ENCODE measurements at places on chromosomes 3 and 15. TPM values are rescaled to one million over a fixed set of nuclear protein-coding genes. Genes with fewer than 3 reads are reported as not detected.

The WDR93 gene
- not detected for total RNA-seq

The RTP1 gene
- not detected for total RNA-seq

- DNase-seq: no peak
Observed at GRCh38 chr3:189149203-189149602, 22.6 kb upstream of the TPRG1 start.

The AMIGO3 gene
- total RNA-seq: 2.3 TPM

The STRA6 gene
- total RNA-seq: 0.06 TPM

GRCh38 chr3:96213393-96213792 lies 601.0 kb upstream of the EPHA6 start:
- DNase-seq: no peak

- DNase-seq: peak; percentile 14
Observed at GRCh38 chr3:41600616-41601015, 361.3 kb downstream of the ULK4 start.

DNA sequence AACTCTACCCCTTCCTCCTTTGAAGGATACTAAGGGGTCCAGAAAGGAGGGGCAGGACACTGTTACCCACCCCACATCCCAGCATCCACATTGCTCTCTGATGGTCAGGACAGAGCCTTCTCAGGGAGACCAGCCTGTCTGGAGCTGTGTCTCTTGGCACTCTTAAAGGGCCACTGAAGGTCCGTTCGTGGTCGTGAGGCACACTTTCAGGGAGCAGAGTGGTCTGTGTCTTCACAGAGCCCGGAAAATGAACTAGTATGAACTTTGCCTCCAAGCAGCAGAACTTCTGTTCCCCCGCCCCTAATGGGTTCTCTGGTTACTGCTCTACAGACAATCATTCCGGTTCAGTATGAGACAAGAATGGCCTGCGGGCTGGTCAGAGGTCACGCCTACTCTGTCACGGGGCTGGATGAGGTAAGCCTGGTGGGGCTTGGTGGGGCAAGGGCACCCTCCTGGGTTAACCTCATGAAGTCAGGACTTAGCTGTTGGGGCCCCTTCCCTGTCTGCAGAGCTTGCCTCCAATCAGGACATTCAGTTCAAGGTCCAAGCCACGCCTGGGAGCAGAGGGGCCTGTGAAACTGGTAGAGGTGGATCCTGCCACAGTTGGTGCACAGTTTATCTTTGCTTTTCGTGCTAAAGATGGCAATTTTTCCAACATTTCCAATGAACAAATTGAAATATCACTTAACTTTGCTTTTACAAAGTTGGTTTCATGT lies 33.2 kb downstream of the CAPN3 start:
- no peak for DNase-seq

The MUC13 gene
- 0.17 TPM for total RNA-seq

The ASB7 gene
- total RNA-seq: 11.0 TPM

- peak; percentile 1 for DNase-seq
Observed at GRCh38 chr3:151009981-151010380, 37.5 kb upstream of the CLRN1 start.

The FETUB gene
- total RNA-seq: not detected

DNA sequence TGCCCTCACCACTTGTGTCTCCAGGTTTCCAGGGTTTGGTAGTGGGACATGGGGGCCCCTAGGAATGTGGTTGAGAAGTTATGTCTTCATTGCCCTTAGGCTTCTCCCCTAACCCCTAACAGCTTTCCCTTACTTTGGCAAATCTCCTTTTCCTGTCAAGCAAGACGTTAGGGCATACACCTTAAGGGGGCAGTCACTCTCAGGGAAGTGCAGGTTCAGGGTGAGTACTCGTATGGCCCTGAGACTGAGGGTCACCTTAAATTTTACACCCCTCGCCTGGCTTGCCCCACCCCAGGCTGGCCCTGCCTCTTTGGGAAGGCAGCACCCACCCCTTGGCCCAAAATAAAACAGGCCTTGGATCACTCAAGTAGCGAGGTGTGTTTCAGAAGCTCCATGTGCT lies 33.5 kb downstream of the POLR2M start:
- no peak for DNase-seq

The ADIPOQ gene
- total RNA-seq: not detected

- DNase-seq: no peak
Observed at GRCh38 chr15:48695827-48696573, 50.5 kb upstream of the FBN1 start.

The CCDC80 gene
- 137 TPM for total RNA-seq
